ENCODE measurements at places on chromosomes 13 and 19.

DNA sequence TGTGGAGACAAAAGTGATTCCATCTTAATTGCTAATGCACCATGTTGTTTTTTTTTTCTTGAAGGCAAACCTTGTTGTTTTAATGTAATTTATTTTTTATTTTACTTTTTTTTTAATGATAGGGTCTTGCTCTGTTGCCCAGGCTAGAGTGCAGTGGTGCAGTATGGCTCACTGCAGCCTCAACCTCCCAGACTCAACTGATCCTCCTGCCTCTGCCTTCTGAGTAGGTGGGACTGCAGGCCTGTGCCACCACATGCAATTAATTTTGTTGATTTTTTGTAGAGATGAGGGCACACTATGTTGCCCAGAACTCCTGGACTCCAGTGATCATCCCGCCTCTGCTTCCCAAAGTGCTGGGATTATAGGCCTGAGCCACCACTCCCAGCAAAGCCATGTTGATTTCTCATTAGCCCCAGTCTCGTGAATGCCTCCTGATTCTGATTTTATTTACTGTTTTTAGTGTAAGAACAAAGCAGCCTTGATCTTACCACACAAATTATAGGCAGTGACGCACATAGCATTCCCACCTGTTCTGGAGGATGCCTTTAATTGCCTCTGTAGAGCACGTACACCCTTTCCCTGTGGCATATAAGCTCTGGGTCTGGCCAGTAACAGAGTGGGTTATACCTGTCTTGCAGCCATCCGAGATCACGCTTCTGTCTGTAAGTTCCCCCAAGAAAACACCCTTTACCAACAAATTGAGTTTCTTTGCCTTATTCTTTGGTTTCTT, 150.4 kb downstream of the GGACT start:
- DNase-seq: no peak

- no peak for DNase-seq
Measured at GRCh38 chr13:99346335-99347042, 39.3 kb upstream of the GPR183 start.

GRCh38 chr19:23876261-23876660, 38.4 kb upstream of the ZNF726 start:
- DNase-seq: no peak

DNA sequence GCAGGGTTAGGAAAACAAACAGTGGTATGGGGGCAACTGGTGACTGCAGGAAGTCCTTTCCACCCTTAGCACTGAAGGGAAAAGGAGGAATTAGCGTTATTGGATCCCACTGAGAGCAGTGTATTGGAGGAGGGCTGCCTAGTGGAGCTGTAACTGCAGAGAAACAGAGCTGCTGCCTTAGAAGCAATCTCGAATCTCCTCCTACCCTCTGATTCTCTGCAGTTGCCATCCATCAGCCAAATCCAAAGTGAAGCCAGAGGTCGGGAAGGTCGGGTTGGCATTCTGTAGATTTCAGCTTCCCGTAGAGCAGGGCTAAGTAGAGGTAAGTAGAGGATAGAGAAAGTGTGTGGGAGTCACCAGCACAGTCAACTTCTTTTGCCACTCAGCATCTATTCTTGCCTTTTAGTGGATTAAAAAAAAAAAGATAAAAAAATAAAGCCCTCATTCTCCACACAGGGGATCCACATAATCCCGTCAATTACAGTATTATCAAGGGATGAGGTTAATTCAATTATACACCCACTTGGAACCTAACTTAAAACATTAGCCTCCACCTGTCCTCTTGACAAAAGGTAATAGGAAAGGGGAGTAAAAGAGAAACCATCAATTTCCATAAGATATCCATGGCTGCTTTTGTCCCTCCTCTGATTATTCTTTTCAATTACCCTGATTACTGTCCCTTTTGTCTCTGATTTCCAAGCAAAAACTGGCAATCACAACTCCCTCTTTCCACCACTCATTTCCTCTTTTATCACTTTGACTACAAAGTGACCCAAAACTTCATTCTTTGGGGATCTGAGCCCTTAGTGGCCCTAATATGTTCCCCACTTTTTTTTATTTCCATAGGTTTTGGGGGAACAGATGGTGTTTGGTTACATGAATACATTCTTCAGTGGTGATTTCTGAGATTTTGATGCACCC, 234.7 kb downstream of the RBM26 start:
- no peak for DNase-seq

DNA sequence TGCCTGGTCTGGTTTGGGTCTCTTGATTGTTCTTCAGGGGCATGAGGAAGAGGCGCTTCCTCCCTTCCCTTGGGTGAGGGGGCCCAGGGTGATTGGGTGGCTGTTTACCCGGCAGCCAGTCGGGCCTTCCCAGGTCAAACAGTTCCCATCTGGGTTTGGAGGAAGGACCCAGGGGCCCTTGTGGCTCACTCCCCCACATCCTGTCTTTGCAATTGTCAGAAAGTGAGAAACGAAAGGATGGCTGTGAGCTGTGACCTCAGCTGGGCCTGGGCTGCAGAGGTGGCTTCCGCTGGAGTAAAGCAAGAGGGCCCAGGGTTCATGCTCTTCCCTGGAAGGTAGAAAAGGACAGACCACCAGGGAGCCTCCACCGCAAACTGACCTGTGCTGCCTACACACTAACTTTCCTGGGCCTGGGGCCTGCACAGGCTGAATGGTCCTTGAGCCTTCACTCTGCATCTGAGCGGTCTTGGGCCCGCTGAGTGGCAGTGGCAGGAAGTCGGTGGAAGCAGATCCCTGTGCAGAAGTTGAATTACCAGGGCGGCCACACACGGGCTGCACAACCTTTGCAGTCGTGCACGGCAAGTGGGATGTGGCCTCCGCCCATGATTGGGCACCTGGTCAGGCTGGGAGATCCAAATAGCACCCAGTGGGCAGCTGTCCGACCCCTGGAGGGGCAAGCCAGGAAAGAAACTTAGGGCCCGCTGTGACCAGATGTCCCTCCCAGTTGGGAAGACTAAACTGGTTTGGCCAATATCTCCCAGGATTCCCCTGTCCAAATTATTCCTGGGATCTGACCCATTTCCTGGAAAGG, 5.3 kb upstream of the CD79A start:
- no peak for DNase-seq

- no peak for DNase-seq
Measured at GRCh38 chr13:95113601-95114000, 187.7 kb downstream of the ABCC4 start.

DNA sequence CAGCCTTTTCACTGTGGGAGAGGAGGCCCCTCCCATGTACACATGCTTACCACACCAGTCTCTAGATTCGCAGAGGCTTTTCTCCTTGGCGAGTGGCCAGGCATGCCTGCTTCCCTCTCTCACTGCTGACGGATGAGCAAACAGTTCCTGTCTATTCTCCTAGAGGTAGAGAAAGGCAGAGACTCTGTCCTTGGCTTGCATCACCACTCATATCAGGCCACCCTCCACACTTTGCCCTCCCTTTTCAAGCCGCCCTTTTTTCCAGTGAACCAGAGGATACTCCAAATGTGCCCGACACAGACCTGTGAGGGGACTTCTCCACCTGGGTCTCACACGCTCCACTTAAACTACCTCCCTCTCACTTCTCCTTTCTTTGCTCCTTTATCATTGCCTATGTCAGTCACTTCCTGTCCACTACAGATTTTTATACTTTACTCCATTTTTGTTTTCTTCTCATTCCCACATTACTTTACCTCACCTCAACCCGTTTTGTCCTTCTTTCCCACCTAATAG, 284.6 kb downstream of the DNAJC15 start:
- DNase-seq: no peak

GRCh38 chr19:49502866-49503581, 6.8 kb downstream of the RPS11 start:
- peak; percentile 27 for DNase-seq

DNA sequence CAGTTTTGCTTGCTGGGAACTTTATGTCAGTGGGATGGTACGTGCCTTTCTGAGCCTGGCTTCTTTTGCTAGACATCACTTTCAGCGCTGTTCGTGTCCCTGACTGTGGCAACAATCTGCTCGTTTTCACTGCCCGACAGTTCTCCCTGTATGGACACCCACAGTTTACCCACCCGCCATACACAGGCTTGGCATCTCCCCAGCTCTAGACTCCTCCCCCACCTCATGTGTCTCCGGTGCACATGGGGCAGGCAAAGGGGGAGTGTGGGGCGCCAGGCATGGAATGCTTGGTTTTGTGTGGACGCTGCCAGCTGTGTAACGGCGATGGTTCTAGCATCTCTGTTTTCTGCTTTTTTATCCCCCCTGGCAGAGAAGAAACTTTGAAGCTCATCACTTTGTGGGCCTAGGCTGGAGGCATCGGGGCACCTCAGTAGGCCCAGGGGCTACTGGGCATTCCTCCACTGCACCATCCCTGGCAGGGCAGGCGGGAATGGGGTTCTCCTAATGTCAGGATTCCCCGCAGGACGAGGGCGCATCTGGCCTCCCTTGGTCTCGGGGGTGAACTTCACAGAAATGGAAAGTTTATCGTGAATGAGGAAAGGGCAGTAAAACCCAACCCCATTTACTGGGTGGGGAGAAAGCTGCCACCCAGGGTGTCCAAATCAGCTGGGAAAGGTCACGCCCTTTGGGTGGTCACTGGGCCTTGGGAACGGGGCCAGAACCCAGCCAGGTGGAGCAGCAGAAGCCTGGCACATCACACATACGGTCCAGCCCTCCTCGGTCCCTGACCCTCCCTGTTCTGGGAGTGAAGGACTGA, 60.8 kb downstream of the CEBPG start:
- DNase-seq: no peak

DNA sequence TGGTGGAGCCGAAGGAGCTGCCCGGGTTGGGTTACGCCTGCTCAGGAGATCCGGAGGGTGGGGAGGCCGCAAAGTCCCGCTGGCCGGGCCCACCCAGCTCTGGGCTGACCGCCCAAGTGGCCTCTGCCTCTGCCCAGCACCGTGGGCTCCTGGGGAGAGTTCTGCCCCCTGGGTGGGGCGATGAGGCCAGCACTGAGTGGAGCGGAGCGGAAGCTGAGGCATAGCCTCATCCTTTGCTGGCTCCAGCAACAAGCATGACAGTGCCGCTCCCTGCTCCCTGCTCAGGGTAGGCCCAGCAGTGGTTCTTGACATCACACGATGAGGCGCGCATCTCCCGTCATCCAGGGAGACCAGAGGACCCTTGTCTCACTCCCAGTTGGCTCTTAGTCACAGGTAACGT, 22.5 kb downstream of the CCDC8 start:
- no peak for DNase-seq

- DNase-seq: no peak
Measured at GRCh38 chr13:36146511-36147269, 15.5 kb upstream of the DCLK1 start.

DNA sequence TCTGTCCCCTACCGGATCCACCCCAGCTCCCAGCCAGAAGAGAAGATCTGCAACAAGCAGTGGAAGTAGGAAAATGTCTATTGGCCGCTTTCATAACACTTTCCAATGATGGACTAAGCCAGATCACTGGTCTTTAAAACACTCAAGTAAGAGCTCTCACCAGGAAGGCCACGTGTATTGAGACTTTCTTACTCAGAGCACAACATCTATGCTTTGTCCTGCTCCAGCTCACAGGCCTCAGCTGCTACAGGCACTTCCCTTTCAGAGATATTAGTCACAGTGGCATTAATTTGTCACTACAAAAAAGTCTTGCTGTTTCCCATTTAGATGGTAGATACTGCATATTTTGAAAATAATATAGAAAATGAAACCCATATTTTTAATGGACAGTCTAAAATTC, 164.2 kb downstream of the ABCC4 start:
- no peak for DNase-seq

DNA sequence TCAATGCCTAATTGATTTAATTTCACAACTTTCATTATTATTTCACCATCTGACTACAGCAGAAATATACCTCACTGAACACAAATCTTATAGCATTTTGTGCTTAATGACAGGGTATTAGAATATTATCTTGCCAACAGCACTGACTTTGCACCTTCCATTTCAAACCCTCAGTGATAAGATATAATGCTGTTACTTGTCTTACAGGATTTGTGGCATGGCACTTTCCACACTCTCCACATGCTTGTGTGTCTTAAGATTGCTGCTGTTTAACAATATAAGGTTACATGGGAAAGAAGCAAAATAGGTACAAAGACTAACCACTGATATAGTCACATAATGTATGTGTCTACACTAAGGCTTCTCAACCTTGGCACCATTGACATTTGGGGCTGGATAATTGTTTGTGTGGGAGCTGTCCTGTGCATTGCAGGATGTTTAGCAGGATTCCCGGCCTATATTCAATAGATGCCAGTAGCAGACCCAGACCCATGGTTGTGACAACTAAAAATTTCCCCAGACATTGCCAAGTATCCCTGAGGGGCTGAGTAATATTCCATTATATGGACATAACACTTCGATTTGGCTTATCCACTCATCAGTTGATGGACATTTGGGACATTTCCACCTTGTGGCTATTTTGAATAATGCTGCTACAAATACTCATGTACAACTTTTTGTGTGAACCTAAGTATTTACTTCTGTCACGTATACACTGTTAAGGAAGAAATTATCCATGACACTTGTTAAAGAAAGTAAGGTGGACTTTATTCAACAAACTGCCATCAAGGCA, 5.7 kb upstream of the DIAPH3 start:
- DNase-seq: no peak

GRCh38 chr13:45850027-45850613, 1.4 kb downstream of the SIAH3 start:
- no peak for DNase-seq

DNA sequence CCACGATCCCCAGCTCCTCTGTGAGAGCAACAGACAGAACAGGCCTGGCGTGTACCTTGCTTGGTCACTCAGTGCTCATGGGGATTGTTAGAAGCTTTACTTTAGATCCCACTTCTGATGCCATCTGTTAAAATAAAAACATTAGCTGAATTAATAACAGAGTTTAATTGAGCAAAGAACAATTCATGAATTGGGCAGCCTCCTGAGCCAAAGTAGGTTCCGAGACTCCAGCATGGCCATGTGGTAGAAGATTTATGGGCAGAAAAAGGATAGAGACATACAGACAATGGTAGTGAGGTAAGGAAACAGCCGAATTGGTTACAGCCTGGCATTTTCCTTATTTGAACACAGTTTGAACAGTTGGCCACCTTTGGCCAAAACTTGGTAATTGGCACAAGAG, 223.9 kb upstream of the TRPC4 start:
- DNase-seq: no peak

DNA sequence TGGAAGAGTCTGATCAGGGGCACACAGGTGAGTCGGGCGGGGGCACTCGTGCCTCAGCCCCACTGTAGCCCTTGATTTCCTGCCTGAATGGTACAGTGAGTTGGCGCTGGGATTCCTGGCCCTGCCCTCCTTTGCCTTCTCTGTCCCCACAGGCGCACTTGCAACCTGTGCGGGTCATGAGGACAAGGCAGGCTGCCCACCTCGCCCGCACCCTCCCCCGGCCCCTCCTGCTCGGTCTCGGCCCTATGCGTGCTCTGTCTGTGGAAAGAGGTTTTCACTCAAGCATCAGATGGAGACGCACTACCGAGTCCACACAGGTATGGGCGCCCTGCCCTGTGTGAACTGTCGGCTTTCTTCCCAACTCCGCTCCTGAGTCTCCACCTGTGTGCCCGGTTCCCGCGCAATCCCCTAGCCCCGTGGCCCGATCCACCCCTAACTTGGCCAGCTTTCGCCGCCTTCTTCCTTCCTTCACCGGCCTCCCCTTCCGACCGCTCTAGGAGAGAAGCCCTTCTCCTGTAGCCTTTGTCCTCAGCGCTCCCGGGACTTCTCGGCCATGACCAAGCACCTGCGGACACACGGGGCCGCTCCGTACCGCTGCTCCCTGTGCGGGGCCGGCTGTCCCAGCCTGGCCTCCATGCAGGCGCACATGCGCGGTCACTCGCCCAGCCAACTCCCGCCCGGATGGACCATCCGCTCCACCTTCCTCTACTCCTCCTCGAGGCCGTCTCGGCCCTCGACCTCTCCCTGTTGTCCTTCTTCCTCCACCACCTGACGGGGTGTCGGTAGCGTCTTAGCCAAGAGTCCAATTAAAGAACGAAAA, 1.6 kb upstream of the KMT2B start:
- no peak for DNase-seq

Measured in amniotic stem cell (primary cell).